ENCODE measurements at places on chromosomes 2 and 18. TPM values are rescaled to one million over a fixed set of nuclear protein-coding genes. Genes with fewer than 3 reads are reported as not detected.

The DTNA gene
- 0.84 TPM for total RNA-seq

DNA sequence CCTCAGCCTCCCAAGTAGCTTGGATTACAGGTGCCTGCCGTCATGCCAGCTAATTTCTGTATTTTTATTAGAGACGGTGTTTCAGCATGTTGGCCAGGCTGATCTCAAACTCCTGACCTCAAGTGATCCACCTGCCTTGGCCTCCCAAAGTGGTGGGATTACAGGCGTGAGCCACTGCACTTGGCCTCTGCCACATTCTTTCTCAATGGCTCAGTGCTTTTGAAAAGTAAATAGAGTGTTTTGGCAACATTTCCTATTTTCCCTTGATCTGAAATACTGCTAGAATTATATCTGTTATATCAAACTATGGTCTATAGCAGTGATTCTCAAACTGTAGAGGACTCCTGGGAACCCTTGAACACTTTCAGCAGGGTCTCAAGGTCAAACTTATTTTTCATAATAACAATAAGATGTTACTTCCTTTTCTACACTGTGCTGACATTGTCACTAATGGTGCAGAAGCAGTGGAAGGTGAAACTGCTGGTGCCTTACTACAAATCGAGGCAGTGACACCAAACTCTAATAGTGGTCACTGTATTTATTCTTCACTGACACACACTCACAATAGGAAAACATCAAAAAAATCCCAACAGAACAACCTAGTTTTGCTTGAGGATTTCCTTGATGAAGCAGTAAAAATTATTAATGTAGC lies 10.6 kb downstream of the DAW1 start:
- DNase-seq = no peak

GRCh38 chr2:68357605-68358337 lies 7.3 kb upstream of the PLEK start:
- DNase-seq = no peak

DNA sequence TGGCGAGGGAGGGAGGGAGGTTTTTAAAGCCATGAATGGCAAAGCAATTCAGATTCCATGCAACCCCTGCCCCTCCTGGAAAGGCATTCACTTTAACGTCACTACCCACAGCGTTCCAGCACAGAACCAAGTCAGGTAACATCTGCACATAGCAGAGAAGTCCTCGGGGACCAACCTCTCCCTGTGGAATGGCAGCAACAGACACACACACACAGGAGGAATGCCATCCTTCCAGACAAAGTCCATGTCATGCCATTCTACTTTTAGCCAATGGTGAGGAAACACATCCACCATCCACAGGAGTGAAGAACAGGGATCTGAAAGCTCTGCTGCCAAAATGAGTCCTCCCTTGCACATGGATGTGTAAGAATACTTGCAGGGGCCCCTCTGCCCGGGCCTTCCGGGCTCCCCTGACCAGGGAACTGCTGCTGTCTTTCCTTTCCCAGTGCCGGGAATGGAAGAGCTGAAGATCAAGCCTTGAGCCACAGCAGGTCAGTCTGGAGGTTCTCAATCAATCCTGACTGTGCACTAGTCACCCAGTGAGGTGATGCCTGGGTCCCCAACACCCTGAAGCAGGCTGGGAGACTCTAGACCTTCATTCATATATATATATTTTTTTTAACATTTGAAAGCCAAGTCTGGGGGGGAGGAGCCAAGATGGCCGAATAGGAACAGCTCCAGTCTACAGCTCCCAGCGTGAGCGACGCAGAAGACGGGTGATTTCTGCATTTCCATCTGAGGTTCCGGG lies 63.7 kb downstream of the UXS1 start:
- no peak for DNase-seq

- DNase-seq = no peak
Observed at GRCh38 chr2:28080911-28081310, 190.4 kb downstream of the BABAM2 start.

- no peak for DNase-seq
Observed at GRCh38 chr18:37424507-37424906, 141.1 kb downstream of the CELF4 start.

The DAPL1 gene
- total RNA-seq = not detected

The C1QL2 gene
- total RNA-seq = not detected

DNA sequence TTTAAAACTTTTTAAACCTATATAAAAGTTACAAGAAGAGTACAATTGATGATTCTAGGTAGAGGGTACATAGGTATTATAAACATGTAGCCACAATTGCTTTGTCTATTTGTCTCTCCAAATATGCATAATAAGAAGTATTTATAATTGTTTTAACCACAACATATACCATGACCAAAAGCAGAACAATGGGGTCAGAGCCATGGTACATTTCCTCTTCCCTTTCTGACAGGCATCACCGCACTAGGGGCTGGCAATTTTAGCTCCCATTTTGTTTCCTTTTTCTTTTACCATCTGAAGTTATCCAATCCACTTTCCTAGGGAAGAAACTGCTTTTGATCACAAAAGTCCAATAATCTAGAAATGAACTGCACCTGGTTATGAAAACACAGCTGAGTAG lies 49.3 kb downstream of the TMX3 start:
- DNase-seq = no peak

DNA sequence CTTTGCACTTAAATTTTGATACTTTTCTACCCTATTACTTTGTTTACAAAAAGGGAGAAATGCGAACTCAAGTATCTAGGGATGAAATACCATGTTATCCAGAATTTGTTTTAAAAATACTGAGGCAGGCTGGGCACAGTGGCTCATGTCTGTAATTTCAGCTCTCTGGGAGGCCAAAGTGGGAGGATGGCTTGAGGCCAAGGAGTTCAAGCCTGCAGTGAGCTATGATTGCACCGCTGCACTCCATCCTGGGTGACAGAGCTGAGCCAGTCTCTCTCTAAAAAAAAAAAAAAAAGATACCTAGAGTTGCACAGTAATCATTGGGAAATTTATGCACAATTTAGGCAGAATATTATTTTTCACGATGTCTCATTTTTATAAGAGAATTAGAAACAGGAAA lies 12.4 kb upstream of the VAPA start:
- no peak for DNase-seq

The MC2R gene
- not detected for total RNA-seq

GRCh38 chr2:95019572-95019971 lies 5.9 kb upstream of the MAL start:
- DNase-seq = no peak

- peak; percentile 12 for DNase-seq
Observed at GRCh38 chr2:120436885-120437603, 91.1 kb downstream of the INHBB start.

The MRPL33 gene
- total RNA-seq = 68.1 TPM

- peak; percentile 15 for DNase-seq
Observed at GRCh38 chr18:34801774-34802173, 91.7 kb downstream of the DTNA start.

The SCYGR4 gene
- total RNA-seq = not detected

DNA sequence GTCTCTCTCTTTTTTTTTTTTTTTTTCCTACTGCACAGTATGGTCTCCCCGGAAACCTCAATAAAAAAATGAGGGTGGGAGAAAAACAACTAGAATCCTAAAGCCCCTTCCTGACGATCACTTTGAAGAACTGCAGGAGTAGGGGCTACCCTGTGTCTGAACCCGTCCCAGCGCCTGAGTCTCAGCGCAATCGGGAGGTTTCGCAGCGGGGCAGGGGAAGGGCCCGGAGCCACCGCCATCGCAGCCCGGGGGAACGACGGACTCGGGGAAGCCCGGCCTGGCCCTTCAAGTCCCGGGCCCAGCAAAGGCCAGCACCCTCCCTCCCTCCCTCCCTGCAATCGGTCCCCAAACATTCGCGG lies 411 bp downstream of the NARS1 start:
- DNase-seq = no peak

GRCh38 chr2:142881619-142882018 lies 4.2 kb downstream of the KYNU start:
- no peak for DNase-seq

DNA sequence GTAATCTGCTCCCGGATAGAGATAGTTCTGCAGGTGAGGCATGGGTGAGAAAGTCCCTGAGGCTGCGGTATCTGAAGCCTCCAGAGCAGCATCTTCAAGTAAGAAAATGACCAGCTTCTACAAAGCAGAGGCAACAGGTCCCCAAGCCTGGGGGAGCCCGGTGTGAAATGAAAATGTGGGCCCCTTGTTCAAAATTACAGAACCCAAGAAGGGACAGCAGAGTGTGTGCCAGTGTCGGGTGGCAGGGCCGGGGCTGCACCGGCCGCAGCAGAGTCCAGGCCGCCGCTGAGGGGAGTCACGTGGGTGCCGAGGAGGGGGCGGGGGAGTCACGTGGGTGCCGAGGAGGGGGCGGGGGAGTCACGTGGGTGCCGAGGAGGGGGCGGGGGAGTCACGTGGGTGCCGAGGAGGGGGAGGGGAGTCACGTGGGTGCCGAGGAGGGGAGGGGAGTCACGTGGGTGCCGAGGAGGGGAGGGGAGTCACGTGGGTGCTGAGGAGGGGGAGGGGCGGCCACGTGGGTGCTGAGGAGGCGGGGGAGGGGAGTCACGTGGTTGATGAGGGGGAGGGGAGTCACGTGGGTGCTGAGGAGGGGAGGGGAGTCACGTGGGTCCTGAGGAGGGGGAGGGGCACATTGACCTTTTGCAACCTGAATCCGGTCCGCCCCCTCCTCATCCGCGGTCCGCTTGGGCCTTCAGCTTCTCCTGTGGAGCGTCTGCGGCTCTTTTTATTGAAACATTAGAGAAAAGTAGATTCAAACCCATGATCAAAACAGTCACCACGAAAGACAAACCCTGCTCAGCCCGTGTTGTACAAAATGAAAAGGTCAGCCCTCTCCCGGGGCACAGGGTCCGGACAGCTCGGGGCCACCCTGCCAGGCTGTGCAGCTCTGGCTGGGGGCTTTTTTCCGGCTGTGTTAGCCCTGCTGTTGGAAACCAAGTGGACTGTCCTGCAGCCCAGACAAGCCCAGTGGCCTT lies 10.4 kb downstream of the COLEC11 start:
- DNase-seq = peak; percentile 50

- no peak for DNase-seq
Observed at GRCh38 chr2:228040995-228041394, 140.5 kb downstream of the SPHKAP start.

GRCh38 chr2:137968477-137969417 lies 4.5 kb downstream of the HNMT start:
- no peak for DNase-seq

The NT5C1B gene
- total RNA-seq = not detected

The SH3RF3 gene
- total RNA-seq = 1.2 TPM

The NPPC gene
- total RNA-seq = 1.1 TPM

DNA sequence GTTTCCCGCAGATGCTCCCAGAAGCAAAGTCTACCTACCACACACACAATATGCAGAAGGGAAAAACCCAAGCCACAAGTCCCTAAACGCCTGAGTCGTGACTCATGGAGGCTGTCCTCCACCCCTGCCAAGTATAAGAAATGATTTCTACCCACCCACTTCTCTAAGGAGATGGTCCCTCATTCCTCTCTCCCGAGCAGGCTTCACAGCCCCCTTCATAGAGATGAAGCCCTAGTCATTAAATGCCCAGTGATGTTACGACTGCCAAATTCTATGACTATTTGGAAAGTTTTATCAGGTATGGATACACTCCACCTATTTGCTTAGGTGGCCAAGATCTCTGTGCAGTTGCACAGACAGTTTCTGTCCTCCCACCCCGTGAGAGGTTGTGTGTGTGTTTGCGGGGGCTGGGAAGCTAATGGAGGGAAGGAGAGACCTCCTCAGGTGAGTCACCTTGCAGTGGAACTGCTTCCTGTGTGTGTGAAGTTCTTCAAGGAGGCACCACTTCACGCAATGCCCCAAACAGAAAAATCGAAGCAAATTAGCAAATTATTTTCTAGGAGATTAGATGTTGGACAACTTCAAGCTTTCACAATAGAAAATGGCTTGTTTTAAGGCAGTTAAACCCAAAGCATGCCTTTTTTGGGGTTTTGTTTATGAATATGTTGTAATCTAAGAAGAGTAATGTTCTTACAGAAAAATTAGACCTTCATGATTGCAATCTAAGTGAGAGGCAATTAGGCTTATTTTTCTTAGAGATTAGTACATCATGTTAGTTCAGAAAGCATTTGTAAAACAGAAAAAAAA lies 175.2 kb downstream of the TGIF1 start:
- peak; percentile 74 for DNase-seq

GRCh38 chr2:76406134-76406855 lies 695.6 kb upstream of the GCFC2 start:
- no peak for DNase-seq

DNA sequence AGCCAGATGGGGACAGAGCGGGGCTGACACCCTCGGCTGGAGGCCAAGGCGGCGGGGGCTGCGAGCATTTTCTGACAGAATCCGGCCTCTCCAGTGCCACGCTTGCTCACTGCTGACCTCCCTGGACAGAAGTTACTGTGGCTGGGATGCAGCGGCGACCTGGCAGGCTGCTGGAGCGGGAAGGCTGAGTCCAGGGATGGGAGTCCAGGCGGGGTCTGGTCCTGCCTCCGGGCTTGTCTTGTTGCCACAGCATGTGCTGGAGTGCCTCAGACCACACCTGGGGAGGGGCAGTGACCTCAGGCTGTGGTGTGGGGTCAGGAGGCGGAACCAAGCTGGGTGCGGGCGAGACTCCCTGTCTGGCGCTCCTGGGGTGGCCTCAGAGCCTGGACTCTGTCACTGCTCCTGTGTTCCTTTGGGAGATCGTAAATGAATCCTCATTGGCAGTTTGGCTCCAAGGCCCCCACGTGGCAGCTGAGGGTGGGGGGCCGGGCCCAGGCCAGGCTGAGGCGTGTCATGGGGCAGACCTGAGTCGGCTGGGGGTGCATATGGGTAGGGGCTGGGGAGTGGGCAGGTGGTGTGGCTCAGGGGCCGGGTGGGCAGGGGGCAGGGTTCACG lies 5.5 kb downstream of the BOK start:
- DNase-seq = no peak
